Ecto neural progenitor cell (in vitro differentiated cells): ENCODE measurements at places on chromosomes 12 and 14.

GRCh38 chr14:72651081-72651480, 242.8 kb downstream of the DPF3 start:
- peak; percentile 45 for DNase-seq

- no peak for DNase-seq
Observed at GRCh38 chr12:121424624-121424975, 24.7 kb downstream of the RNF34 start.

DNA sequence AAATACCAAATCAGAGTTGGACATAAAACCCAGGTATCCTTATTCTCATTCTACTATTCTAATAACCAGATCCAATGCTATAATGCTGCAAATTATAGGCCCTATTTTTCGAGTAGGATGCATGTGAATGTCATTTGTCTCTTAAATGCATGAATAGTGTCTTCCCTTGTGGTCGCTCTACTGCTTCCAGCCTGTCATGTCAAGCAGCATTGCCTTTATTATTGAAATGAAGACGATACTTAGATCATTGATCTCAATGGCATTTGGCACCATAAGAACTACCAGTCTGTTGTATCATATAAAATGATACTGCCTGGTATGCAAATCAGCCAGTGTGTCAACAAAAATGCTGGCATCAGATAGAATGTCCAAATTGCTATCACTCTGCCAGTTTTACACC, 649.1 kb downstream of the DIO2 start:
- DNase-seq, result no peak

DNA sequence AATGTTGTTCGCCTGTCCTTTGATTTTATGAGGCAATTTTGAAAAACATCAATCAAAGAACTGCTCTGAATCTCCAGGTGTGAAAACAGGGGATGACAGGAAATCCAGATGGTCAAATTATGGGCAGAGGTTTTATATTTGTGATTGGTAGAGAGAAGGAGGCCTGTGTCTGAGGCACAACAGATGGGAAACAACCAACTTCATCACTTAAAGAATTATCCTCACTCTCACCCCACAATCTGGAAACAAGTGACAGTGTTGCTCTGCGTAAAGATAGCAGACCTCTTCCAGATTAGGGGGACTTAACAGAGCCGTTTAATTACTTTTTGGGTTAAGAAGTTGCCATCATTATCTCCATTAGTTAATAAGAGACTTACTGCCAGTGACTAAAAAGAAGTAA, 64.1 kb upstream of the EGLN3 start:
- no peak for DNase-seq

- no peak for DNase-seq
Observed at GRCh38 chr12:108787539-108787938, 56.2 kb upstream of the CORO1C start.
